ENCODE measurements at places on chromosomes 12 and 14. TPM values are rescaled to one million over a fixed set of nuclear protein-coding genes. Genes with fewer than 3 reads are reported as not detected.

DNA sequence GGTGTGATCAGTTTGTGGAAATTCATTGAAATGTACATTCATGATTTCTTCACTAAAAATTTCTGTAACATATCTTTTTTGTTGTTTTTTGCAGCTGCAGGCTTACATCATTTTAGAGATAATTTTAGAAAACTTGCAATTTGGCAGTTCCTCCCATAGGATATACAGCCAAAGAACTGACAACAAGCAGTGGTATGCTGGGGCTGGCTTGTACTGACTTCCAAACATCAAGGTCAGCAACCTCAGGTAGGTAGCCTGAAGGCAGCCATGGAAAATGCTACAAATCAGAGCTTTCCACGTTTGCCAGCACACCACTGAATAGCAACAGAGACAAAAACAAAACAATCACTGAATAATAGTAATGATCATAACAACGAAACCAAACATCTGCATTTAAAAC lies 21.2 kb downstream of the TRIM9 start:
- no peak for DNase-seq

DNA sequence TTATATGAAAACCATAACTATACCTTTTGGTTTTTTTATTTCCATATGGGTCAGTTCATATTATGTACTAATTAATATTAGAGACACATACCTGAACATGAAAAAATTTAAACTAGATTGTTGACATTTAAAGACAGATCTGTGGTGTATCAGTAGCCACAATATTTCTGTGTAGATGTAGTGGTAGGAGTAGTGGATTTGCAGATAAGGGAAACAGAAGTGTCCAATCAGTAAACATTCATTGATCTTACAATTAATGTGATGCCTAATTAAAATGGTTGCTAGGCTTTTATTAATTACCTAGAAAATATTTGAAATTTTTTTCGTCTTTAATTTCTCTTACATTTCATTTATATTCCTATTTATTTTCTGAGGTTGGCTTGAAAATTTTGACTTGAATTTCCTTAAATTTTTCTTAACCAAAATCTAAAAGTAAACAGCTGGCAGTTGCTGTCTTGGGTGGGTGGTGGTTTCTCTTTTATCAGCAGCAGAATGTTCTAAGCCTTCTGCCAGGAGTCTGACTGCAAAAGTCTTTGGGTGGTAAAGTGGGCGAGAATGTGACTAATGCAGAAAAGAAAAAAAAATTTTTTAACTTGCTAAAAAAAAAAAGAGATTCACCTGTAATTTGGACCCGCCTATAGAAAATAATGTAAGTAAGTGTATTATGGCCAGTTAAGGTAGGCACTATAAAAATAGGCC lies 2.4 kb downstream of the FGFR1OP2 start:
- no peak for DNase-seq

DNA sequence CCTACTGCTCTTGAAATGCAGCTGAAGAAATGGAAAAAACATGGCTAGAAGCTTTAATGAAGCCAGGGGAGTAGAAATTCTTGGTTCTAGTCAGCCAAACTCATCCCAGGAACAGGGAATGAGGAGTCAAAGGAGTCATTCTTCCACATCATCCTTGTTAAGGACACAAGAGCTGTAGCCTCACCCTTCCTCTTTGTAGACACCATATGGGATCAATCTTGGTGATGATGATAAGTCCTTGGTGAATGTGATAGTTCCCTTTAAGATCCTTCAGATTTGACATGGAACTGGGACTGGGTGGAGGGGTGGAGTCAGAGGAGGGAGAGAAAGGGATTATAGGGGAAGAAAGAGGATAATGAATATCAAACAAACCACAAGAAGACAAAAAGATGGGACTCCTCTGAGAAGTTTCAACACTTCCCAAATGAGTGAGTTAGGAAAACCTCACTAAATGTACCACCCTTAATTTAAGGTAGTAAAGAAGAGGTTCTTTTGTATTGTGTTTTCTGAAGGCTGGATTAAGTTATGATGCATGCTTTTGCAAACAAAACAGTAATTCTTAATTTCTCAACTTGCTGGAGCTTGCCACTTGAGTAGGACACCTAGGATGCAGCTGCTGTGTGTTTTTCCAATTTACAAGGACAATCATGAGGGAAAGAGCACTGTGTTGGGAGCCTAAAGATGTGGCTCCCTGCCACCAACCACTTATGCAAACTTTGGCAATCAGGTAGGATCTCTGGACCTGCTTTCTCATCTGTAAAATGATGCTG lies 104.0 kb downstream of the WIF1 start:
- DNase-seq = no peak

GRCh38 chr14:61973981-61974380 lies 211.8 kb downstream of the SNAPC1 start:
- DNase-seq = no peak

Gene KCNMB4
- 0.13 TPM for total RNA-seq

Gene CPNE6
- not detected for total RNA-seq

Gene HOXC9
- 37.2 TPM for total RNA-seq

All from Panc1 (cell line).